Stimulated activated CD4-positive, alpha-beta T cell treated with anti-CD3 and anti-CD28 coated beads, Interleukin-1b, Interleukin-23, amount 100 ng/mL, for 1 hour (primary cell): ENCODE measurements at places on chromosomes 2 and 18.

- no peak for DNase-seq
Observed at GRCh38 chr2:178304333-178304732, 110.0 kb downstream of the OSBPL6 start.

- DNase-seq = no peak
Observed at GRCh38 chr2:221129657-221130056, 442.4 kb downstream of the EPHA4 start.

- DNase-seq = no peak
Observed at GRCh38 chr2:112876971-112877361, 34.0 kb upstream of the IL37 start.

GRCh38 chr2:135651717-135652116 is 89.9 kb upstream of the UBXN4 start:
- no peak for DNase-seq

- DNase-seq = no peak
Observed at GRCh38 chr2:205803500-205803899, 121.2 kb downstream of the NRP2 start.
